ENCODE measurements at places on chromosomes 4 and X. TPM values are rescaled to one million over a fixed set of nuclear protein-coding genes. Genes with fewer than 3 reads are reported as not detected.

The TKTL2 gene
- not detected for total RNA-seq

The FABP2 gene
- not detected for total RNA-seq

The AFF1 gene
- total RNA-seq: 11.6 TPM

The IQSEC2 gene
- 11.1 TPM for total RNA-seq

The EVC2 gene
- 8.0 TPM for total RNA-seq

The FOXR2 gene
- not detected for total RNA-seq

The CSAG1 gene
- not detected for total RNA-seq

The ASB5 gene
- not detected for total RNA-seq

The TBX22 gene
- total RNA-seq: not detected

The HSD17B10 gene
- total RNA-seq: 128 TPM

The SLC4A4 gene
- 0.86 TPM for total RNA-seq

The ITIH6 gene
- not detected for total RNA-seq

The PITX2 gene
- total RNA-seq: not detected

The KLF8 gene
- 4.4 TPM for total RNA-seq

The CXCL10 gene
- total RNA-seq: 0.30 TPM

The OPRPN gene
- not detected for total RNA-seq

The FMR1NB gene
- not detected for total RNA-seq

The PRDM8 gene
- total RNA-seq: 11.0 TPM

The MAD2L1 gene
- total RNA-seq: 49.7 TPM

The DCHS2 gene
- total RNA-seq: 0.08 TPM

The CNKSR2 gene
- total RNA-seq: 0.27 TPM

The CT55 gene
- not detected for total RNA-seq

The RNF150 gene
- 0.08 TPM for total RNA-seq

The SCRG1 gene
- total RNA-seq: not detected

The SAGE1 gene
- not detected for total RNA-seq

The TASL gene
- total RNA-seq: not detected

The CRMP1 gene
- not detected for total RNA-seq

The CDKL2 gene
- 0.46 TPM for total RNA-seq

The GPC4 gene
- 2.0 TPM for total RNA-seq

The GAGE12E gene
- not detected for total RNA-seq

The PPP1R2C gene
- not detected for total RNA-seq

The RTL9 gene
- total RNA-seq: 0.08 TPM

The MAOA gene
- 18.8 TPM for total RNA-seq

The MGARP gene
- 0.08 TPM for total RNA-seq

The UFSP2 gene
- total RNA-seq: 25.2 TPM

The SCML2 gene
- total RNA-seq: 0.62 TPM

The SLITRK4 gene
- total RNA-seq: not detected

The FAM47A gene
- total RNA-seq: not detected

The DKK2 gene
- total RNA-seq: not detected

The TLL1 gene
- 9.5 TPM for total RNA-seq

The PPAT gene
- 19.3 TPM for total RNA-seq
